Naive thymus-derived CD4-positive, alpha-beta T cell (primary cell): ENCODE measurements at places on chromosomes 12 and 14. TPM values are rescaled to one million over a fixed set of nuclear protein-coding genes. Genes with fewer than 3 reads are reported as not detected.

DNA sequence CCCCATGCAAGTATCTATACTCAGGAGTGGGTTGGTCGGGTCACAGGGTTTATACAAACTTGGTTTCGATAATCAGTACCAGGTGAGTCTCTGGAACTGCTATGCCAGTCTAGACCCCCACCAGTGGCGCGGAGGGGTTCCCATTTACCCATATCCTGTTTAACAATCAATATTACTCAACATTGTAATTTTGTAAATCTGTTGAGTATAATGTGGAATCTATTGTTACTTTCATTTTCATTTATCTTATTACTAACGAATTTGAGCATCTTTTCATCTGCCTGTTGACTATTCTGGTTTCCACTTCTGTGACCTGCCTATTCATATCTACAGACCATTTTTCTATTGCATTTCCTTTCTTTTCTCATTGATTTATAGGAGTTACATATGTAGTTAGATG is 275.2 kb upstream of the CRY1 start:
- DNase-seq: no peak

DNA sequence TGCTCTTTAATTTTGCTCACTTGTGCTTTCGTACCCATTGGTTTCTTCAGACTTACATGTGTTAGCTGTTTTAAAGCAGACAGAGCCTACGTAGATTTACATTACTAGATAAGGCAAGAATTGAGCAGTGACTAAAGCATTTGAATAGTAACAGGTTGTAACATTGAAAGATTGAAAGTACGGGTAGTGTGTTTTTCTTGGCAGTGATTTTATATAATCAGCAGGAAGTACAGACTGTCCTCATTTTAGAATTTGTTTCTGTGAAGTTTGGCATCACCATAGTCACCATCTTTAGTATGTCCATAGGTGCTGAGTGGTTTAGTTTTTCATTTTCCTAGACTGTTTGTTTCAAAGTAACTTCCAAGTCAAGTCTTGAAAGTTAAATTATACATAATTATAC is 14.0 kb downstream of the RTRAF start:
- DNase-seq: no peak

GRCh38 chr14:55121628-55122439 is 7.2 kb upstream of the LGALS3 start:
- no peak for DNase-seq

Gene LTBP2
- total RNA-seq: 0.27 TPM

DNA sequence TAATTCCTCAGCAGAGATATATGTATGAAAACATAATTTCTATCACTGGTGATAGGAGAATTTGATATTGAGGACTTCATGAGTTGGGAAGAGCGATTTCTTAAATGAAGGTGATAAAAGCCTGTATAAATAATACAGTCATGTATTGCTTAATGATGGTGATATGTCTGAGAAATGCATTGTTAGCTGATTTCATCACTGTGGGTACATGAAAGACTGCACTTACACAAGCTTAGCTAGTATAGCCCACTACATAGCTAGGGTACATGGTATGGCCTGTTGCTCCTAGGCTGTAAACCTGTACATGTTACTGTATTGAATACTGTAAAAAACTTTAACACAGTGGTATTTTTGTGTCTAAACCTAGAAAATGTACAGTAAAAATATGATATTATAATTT is 63.4 kb downstream of the ANO4 start:
- DNase-seq: no peak

DNA sequence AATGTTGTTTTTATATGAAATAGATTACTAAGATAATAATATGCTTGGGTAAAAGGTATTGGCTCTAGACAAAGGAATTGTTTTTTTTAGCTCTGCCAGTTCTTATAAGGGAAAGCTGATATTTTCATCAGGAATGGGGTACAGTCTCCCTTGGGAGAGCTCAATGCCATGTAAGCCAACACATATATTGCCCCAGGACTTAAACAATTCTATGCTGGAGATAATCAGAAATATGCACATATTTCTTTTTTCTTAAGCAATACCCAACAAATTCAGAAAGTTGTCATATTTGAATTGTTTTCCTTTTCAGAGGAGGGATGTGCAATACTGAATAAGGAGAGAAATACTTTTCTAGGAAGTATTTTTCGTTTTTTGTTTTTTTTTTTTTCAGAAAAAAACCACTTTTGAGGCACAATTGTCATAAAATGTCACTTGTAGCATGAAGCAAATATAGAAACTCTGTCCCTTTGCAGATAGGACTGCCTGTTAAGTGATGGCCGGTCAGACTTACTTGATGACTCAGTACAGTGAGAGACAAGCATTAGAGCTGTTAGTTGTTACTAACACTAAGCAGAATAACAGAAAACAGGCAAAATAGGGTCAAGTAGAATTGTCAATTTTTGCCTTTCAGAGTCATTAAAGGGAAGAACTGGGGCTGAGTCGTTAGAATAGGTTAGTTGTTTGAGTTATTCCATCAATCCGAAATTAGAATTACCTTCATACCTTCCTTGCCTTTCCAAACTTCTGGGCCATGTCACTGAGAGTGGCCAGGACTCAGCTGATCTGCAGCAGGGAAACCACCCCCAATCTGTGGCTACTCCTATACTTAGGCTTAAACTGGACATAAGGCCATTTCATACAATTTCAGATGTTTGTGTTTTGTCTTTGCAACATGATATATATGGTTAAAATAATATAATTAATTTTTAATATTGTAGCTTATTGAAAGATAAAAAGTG is 168.1 kb downstream of the SLC38A4 start:
- DNase-seq: no peak

Gene CAPRIN2
- total RNA-seq: 26.4 TPM

- DNase-seq: no peak
These were observed 92.7 kb downstream of the BORCS5 start for GRCh38 chr12:12449533-12450025.

DNA sequence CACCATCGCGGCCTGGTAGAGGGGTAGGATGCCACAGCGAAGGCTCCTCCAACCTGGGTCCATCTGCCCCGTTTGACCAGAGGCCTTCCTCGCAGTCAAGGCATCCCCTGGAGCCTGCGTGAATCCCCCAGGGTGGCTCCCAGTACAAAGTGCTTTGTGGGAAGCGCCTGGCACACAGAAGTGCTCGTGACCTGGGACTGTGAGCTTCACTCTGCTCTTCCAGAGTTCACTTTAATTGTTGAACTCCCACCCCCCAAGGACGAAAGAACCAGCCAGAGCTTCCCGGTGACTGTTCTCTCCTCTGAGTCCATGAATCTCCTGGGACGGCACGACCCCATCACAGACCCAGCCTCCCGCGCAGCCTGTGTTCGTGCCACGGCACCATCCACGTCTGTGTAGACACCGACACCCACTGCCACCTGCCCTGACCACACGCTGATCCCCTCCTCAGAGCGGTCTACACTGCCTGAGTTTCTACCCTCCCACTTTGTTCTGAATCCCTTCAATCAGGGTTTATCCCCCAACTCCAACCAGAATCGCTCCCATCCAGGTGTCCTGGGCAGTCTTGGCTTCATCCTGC is 15.9 kb downstream of the P2RX2 start:
- DNase-seq: no peak

Gene RNU4-1
- total RNA-seq: 3,107 and 3,323 TPM in 2 replicates

DNA sequence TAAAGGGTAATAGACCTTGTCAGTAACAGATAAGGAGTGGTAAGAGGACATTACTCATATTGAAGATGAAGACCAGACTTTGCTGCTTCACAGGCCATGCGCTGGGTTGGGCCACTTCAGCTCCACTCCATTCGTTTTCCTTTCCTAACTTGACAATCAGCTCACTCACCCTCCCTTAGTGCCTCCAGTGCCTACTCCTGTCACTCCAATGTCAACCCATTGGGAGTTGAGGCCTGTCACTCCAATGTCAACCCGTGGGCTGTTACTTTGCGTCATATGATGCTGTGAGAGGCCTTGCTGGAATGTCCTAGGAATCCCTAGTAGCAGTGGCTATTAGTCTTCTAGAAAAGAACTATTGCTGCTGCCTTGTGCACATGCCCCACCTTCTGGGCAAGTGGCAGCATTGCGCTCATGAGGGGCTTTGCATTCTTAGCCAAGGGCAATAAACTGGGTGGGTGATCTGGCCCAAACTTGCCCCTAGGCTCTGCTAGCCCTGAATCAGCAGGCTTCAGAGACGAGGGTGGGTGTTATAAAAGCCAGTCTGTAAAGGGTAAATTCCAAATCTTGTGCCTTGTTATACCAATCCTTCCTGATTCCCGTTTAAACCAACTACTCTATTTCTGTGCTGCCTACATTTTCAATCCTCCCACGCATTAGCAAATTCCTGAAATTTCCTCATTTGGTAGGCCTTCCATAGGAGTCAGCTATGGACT is 36.1 kb downstream of the BAZ2A start:
- DNase-seq: peak; percentile 35

DNA sequence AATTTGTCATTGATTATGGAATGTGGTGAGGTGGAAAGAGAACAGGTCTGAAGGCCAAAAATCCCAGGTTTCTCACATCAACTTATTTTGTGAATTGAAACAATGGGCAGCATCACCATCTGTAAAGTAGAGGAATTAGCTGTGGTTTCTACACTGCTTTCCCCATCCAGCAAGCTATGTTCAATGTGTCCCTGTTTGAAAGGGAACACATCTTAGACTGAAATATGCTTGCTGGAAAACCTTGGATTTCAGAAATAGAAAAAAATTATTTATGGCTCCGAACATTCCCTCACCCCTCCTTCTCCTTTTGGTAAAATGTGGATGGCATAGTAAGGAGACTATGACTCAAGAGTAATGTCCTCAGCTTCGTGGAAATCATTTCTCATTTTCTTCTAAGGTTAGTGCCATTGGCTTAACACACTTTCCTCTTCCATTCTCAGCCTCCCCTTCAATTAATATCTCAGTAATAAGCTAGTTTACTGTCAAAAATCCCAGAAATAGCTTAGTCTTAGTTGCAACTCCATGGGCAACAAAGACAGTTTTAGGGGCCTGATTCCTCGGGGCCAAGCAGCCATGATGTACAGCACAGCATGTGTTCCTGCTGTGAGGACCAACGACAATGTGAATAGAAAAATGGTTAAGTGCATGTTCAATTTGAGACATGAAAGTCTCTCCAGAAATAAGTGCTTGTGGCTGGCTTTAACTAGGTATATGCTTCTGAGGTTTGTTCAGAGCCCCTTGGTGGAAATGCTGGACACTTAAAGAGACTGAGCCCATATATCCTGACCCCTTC is 205.8 kb upstream of the SLC38A2 start:
- DNase-seq: no peak

Gene SAMD15
- total RNA-seq: not detected

- DNase-seq: no peak
These were observed 381.0 kb downstream of the DPF3 start for GRCh38 chr14:72512925-72513324.

GRCh38 chr14:88297306-88297705 is 25.8 kb downstream of the KCNK10 start:
- no peak for DNase-seq

GRCh38 chr12:31591380-31591901 is 505 bp upstream of the DENND5B start:
- DNase-seq: no peak

DNA sequence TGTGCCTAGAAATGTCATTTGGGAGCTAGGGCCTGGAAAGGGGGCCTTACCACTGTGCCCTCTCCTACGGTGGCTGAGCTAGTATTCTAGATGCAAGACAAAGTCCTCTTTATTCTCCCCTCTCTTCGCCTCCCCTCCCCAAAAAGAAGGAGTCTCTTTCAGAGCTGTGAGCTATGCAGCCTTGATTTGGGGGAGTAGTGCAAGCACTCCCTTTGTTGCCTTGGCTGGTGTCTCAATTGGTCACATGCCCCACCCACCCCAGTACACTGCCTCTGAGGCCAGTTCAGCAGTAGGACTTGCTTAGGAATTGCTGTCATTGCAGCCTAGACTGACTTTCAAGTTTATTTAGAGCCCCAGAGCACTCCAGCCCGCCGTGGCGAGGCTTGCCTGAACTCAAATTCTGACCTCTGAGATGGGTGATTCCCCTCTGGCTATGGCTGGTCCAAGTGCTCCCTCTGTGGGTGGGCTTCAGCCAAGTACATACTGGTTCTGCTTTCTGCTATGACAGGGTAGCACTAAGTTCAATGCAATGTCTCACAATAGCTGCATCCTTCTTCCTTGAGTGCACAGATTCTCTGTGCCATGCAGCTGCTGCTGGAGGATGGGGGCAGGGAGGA is 37.0 kb upstream of the FBXO33 start:
- peak; percentile 16 for DNase-seq

Gene ATP5F1B
- total RNA-seq: 217 TPM

Gene PRKD1
- not detected for total RNA-seq

GRCh38 chr12:597926-598568 is 65.2 kb downstream of the NINJ2 start:
- DNase-seq: no peak

- no peak for DNase-seq
These were observed 18.7 kb downstream of the SETD1B start for GRCh38 chr12:121822393-121823100.

- DNase-seq: peak; percentile 50
These were observed 31.4 kb upstream of the SNAPC1 start for GRCh38 chr14:61730756-61731373.

DNA sequence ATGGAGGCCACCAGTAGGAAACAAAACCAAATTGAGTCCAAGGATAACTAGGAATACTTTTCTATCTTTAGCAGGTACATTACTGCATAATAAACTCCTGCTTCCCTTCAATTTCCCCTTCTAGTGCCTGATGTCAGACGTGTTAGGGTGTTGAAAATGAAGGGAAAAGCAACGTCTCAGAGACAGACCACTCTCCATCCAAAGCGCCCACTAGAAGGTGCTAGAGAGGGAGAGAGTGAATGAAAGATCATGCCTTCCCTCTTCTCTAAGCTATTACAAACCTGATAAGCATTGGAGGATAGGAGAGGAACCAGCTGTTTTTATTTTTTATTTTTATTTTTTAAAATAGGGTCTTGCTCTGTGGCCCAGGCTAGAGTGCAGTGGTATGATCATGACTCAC is 64.1 kb downstream of the ZNF641 start:
- DNase-seq: no peak

- DNase-seq: no peak
These were observed 34.6 kb upstream of the NFKBIA start for GRCh38 chr14:35438910-35439713.

DNA sequence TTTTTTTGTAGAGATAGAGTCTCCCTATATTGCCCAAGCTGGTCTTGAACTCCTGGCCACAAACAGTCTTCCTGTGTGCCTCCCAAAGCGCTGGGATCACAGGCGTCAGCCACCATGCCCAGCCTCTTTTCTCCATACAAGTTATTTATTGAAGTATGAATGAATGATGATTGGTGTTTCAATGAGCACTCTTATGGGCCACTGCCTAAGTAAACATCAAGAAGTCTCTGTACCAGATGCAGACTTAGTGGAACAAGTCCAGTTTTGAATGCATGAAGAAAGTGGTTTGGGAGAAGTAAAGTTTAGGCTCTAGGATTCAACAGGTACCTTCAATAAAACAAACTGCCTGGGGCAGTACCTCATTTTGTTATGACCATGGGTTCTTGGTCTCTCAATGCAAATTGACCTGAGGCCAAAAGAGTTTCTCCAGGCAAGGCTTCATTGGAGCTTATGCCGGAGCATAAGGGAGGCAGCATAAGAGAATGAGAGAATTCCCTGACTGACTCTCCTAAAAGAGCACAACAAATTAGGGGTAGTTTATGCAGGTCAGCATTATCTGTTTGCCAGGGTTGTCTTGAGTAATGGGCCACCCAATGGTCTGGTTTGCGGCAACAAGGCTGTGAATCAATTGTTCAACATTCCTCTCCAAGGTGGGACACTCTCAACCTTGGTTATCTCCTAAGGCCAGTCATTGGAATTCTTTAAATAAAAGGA is 1.1 kb upstream of the GMFB start:
- no peak for DNase-seq

- no peak for DNase-seq
These were observed 46.9 kb upstream of the FAM181A start for GRCh38 chr14:93880021-93880820.
